ENCODE measurements at places on chromosomes 7 and 10.

DNA sequence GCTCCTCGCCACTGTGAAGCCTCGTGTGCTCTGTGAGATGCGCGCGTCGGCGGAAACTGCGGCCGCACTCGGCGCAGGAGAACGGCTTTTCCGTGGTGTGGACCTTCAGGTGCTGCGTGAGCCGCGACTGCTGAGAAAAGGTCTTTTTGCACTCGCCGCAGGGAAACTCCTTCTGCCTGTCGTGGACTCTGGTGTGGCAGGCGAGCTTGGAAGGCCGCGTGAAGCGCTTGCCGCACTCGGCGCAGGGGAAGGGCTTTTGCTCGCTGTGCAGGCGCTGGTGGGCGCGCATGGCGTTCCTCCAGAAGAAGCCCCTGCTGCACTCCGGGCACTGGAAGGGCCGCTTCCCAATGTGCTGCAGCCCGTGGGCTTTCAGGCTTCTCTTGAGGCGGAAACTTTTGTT, 13.7 kb upstream of the ZNF786 start:
- no peak for DNase-seq

- no peak for DNase-seq
Measured at GRCh38 chr7:100642534-100642907, 1.2 kb upstream of the TFR2 start.

- DNase-seq = no peak
Measured at GRCh38 chr10:89262086-89263051, 10.8 kb upstream of the LIPA start.

DNA sequence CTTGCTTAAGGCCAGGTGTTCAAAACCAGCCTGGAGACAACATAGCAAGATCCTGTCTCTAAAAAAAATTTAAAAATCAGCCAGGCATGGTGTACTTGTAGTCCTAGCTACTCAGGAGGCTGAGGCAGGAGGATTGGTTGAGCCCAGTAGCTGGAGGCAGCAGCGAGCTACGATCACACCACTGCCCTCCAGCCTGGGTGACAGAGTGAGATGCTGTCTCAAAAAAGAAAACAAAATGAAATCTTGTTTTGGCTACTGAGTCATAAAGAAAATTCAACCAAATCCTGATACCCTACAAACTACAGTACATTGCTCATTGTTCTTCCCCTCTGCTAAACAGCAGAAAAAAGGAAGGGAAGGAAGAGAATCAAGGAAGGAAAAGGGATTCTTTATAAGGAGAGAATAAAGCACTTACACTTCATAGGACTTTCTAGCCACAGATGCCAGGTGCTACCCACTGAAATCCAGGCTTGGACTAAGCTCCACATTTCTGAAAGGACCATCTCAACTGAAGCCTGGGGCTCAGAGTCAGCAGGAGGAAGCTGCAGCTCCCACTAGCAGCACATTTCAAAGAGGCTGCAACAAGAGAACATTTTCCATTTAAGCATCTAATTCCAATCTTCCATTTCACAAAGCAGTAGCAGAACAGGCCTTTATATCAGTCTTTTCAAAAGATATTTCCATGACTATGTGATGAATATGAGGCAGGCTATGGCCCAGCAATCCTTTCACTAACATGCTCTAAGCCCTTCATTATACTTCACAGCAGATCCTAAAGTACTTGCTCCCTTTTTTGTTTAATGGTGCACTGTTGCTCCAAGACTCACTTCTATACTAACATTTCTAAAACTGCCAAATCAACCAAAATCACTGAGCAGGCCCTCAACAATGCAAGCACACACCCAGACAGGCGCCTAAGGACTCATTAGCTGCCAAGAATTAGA, 13.5 kb downstream of the TNPO3 start:
- no peak for DNase-seq

- DNase-seq = no peak
Measured at GRCh38 chr7:91302794-91303193, 38.6 kb downstream of the FZD1 start.

GRCh38 chr7:27204851-27205322, 5.0 kb upstream of the HOXA13 start:
- DNase-seq = no peak

- DNase-seq = no peak
Measured at GRCh38 chr10:46080886-46081285, 34.8 kb upstream of the MSMB start.

DNA sequence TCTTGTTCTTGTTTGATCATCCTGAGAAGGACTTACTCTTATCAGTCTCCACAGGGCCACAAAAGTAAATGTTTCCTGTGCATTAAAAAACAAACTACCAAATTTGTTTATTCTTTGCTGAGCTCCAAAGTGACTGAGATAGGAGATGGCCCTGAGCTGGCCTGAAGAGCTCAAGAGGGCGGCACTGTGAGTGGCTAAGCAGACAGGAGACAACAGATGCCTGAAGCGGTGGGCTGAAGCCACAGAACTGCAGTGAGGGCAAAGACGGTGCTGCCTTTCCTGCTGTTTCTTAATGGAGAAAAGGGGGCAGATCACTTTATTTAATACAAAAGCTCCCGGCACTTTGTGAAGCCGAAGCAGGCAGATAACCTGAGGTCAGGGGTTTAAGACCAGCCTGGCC, 379.6 kb downstream of the ARL4A start:
- DNase-seq = no peak

DNA sequence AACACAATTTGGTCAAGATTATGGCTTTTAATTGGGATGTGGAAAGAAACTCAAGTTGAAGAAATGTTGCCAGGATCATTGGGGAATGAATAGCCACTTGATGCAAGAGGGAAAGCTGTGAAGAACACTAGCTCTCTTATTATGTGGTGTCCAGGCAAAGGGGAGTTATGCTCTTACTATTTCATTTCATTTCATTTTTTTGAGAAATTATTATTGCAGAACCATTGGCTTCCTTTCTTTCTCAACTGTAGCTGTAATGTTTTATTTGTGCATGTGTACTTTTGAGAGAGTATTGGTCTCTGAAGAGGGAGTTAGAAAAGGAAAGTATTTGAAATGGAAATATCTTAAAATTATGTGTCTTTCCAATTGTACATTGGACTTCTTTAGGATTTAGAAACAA, 312.6 kb upstream of the BMPER start:
- DNase-seq = no peak

GRCh38 chr10:123771877-123772644, 105.9 kb downstream of the GPR26 start:
- DNase-seq = no peak

GRCh38 chr10:3066317-3067117, 831 bp upstream of the PFKP start:
- DNase-seq = no peak
